Adrenal gland (tissue), 19 donors: ENCODE measurements at places on chromosomes 13 and 19.

GRCh38 chr19:11540645-11541044 is 2.0 kb downstream of the CNN1 start:
- H3K27me3 ChIP-seq, result peaks cover 4% of the 10 kb centered on the region
- peaks cover 3% of the 10 kb centered on the region for H3K4me1 ChIP-seq
- H3K4me3 ChIP-seq, result no peak overlapping the region
- no peaks in the 10 kb centered on the region for H3K36me3 ChIP-seq

DNA sequence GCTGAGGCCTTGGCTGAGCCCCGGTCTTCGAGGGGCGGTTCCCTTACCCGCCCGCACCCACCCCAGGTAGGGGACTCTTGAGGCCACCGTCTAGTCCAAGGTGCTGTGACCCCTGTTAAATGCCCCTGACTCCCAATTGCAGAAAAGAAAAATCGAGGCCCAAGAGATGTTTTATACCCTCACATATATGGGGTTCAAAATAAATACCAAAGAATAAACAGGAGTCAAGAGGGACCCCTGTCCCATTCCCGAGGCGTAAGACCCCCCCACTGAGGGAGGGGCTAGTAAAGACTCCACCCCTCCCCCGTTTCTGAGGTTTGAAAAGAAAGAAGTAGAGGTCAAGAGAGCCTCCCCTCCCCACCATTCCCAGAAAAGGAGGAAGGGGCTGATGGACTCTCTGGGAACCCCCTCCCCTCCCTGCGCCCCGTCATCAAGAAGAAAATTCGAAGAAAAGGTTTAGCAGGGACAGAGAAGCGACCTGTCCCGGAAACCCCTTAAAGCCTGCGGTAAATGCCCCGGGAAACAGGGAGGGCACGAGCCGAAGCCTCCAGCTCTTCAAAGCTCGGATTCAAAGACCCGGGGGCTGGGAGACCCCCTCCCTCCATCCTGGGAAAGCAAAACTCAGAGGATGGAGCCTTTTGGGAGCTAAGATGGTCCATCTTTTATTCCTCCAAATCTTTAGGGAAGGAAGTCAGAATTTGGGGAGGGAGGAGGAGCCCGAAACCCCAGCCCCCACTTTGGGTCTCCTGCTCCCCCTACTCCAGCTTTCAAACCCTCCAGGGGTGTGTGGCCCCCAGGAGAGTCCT is 755 bp upstream of the RAB3A start:
- H3K36me3 ChIP-seq, result peaks cover under 1% of the 10 kb centered on the region
- peaks cover 19% of the 10 kb centered on the region for H3K4me1 ChIP-seq
- DNase-seq, result peak; percentile 79
- no peaks in the 10 kb centered on the region for H3K27me3 ChIP-seq

GRCh38 chr13:110042253-110042950 is 256.0 kb upstream of the IRS2 start:
- H3K27ac ChIP-seq, result no peak overlapping the region
- H3K4me1 ChIP-seq, result no peaks in the 10 kb centered on the region
- H3K4me3 ChIP-seq, result no peak overlapping the region
- no peak for DNase-seq
- no peaks in the 10 kb centered on the region for H3K36me3 ChIP-seq
- no peaks in the 10 kb centered on the region for H3K27me3 ChIP-seq

DNA sequence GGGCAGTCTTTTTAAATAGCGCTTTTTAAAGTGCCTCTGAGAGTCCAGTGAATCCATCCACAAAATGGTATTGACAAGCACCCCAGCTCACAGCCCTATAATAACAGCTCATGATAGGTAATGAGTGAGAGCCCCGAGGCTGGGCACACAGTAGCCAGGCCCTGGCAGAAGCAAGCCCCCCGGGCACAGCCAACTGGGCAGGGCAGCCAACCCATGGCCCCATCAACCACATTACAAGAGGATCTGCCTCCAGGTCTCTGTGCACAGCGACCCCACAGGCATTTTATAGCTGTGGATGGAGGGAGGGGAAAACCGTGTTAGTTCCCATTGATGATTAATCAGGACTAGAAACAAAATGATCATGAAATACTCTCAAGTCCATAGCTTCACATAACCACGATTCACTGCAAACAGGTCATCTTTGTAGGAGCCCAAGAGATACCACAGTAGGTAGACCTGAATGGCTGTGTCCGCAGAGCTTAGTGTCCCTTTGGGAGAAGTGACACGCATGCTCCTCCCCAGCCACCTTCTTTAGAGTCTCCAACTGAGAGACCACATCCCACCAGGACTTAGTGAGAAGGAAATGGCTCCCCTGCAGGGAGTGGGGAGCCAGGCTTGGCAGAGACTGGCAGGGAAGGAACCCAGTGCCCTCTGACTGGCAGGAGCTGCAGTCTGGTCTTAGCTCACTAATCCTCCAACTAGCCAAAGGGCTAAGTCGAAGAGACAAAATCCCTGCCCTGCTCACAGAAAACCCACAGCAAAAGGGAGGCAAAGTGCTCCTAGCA is 4.3 kb upstream of the VSTM2B start:
- no peak overlapping the region for H3K27ac ChIP-seq
- peaks cover 39% of the 10 kb centered on the region for H3K27me3 ChIP-seq
- no peaks in the 10 kb centered on the region for H3K36me3 ChIP-seq
- no peak for DNase-seq
